Activated CD8-positive, alpha-beta memory T cell treated with anti-CD3 and anti-CD28 coated beads for 36 hours (primary cell): ENCODE measurements at places on chromosomes 6 and 20. TPM values are rescaled to one million over a fixed set of nuclear protein-coding genes. Genes with fewer than 3 reads are reported as not detected.

Gene COL21A1
- total RNA-seq, result not detected

Gene DNAAF9
- total RNA-seq, result 2.2 TPM

Gene ESR1
- 0.15 TPM for total RNA-seq

Gene PLEKHG1
- total RNA-seq, result 7.0 TPM

Gene CNR1
- not detected for total RNA-seq

Gene RRAGD
- total RNA-seq, result 14.8 TPM

Gene ID1
- 0.44 TPM for total RNA-seq

Gene HRH3
- not detected for total RNA-seq
